AG20443 (cell line): ENCODE measurements at places on chromosomes 6 and 20.

- no peak for DNase-seq
Measured at GRCh38 chr6:6962699-6963098, 145.1 kb upstream of the RREB1 start.

DNA sequence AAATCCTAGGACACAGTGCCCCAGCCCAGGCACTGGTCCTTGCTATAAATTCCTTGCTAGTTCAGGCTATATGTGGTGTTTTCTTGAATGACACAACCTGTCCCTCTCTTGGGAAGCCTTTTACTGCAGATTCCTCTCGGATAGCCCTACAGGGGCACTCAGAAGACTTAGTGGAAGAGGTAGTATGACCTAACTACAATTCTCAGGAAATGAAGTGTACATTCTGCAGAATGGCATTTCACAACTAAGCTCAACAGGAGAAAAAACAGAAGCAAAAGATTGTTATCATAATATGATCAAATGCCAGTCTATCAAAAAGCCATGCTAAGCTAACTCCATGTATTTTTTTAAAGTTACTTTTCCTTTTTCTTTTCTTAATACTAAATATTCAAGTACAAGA, 66.3 kb upstream of the FBXL4 start:
- no peak for DNase-seq

DNA sequence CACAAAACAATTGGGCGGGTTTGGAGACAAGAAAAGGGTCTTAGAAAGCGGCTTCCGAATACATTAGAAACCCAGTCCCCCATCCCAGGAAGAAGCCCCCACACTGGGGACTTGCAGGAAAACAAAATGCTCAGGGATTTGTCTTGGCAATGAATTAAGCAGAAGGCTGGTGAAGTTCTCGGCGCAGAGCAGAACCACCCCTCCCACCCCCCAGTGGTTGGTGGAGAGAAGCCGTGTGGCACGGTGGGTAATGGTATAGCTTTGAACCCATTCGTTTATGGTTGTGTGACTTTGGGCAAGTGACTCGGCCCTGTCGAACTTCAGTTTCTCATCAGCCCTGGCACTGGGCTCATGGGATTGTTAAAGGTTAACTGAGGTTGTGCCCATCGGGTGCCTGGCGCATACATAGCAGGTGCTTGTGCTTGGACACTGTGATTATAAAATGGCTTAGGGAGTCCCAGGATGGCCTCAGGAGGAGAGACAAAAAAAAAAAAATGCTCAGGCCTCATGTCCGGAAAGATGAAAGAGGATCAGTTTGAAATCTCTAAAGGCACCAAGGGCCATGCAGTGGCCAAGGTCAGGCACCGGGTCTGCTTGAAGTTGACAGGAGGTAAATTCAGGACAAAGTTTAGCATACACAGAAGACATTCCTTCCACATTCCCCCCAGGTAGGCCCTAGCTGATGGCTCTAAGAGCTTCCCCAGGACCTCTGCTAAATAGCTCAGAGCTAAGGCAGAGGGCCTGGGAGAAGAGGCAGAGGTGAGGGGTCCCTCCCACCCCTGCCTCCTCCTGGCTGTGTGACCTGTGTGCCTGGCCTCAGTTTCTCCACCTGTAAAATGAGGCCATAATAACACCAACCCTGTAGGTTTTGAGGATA, 120.1 kb upstream of the PTPN1 start:
- DNase-seq: no peak

- DNase-seq: no peak
Measured at GRCh38 chr20:11247046-11248010, 573.5 kb upstream of the JAG1 start.

DNA sequence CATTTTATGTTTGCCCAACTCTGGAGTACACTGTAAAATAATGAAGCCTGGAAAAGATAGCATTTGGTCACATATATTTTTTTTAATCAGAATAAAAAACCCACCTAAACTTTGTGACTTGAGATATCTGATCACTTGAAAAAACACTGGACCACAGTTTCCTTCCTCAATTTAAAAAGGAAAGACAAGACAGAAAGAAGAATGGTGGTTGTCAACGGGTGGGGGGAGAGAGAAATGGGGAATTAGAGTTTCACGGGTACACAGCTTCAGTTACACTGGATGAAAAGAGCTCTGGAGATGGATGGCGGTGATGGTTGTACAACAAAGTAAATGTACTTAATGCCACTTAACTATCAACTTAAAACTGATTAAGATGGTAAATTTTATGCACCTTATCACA, 14.7 kb upstream of the DST start:
- DNase-seq: no peak

GRCh38 chr6:130026859-130027258, 8.5 kb downstream of the L3MBTL3 start:
- DNase-seq: no peak

DNA sequence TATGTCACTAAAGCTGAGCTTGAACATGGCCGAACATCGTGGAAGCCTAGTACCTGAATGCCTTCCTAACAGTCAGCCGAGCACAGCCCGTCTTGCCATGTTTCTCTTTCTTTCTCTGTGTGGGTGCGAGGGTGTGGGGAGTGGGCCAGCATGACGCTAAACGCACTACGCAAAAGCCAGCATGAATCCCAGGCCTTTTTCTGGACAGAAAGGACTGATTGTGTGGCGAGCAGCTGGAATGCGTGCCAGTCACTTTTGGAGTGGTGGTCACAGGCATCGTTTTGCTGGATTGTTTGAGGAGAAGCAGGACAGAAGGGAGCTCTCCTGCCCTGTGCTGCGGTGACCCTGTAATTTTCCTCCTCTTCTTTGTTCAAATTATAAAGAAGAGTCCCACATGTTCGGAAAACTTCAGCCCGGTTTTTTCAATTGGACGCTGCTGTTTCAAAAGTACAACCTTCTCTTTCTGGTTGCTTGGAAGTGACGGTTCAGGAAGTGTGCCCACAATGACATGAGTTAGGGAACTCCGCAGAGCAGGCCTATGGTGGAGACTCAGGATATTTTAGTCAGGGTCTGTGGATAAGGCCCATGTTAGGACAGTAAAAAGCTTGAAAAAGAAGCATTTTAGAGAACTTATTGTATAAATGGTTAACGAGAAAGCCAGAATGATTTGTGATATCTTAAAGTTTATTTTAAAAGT, 54.3 kb downstream of the PDE7B start:
- no peak for DNase-seq

- DNase-seq: peak; percentile 18
Measured at GRCh38 chr20:13638162-13638495, 603 bp downstream of the TASP1 start.

DNA sequence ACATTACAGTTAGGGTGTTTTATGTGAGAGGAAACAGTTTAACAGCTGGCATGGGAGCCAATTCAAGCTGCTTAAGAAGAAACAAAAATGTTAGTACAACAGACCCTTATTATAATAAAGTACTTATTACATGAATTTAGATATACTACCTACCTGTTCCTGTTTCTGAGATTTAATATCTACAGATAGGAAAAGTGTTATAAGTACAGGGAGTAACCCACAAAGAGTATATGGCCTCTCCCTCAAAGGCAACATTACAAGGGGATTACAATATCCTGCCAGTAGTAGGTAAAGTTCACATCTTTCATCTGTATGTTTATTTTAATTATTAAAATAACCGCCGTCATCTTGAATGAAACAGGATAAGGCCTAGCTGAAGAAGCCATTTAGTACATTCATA, 1.8 kb upstream of the ME1 start:
- no peak for DNase-seq

DNA sequence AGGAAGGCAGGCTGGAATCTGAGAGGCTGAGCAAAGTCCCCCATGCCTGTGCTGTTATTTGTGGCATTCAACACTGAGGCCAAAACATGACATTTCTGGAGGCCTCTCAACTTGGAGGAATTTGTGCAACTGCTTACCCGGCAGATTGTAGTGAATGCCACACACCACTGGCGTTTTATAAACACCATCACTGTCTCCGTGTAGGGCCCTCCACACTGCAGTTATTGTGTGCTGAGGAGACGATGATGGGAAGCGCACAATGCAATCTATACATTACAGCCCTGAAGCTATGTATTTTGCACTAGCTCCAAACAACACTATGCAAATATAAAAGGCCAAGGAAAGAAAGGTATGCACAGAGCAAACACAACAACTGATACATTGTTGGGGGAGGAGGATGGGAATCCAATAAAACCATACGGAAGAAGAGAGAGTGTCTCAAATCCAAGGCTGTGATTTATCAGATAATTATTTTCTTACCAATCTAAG, 106.5 kb downstream of the SMLR1 start:
- DNase-seq: peak; percentile 75

GRCh38 chr6:30721198-30722024, 1.3 kb downstream of the TUBB start:
- DNase-seq: peak; percentile 92

- DNase-seq: no peak
Measured at GRCh38 chr6:20350215-20350614, 51.5 kb upstream of the E2F3 start.

DNA sequence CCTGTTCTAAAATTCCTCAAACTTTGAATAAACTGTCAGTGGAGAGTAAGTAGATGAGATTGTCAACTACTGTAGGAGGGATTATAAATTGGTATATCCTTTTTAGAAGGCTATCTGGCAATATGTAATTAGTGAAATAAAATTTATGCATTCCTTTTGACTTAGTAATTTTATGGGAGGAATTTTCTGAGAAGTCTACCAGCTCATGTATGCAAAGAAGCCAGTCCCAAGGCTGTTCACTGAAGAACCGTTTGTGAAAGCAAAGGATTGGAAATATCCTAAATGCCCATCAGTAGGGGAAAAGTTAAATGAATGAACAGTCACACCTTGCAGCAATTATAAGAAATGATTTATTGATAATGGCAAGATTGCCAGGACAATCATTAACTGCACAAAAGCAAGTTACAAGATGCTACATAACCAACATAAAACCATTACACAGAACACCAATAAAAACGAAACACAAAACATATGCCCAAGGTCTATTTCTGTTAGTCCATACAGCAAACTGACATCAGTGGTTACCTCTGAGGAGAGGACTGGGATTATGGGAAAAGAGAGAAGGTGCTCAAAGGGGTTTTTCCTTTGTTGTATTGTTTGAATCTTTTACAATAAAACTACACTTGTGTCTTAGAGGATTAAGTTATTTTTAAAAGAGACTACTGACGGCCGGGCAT, 4.6 kb upstream of the DSTN start:
- DNase-seq: no peak

DNA sequence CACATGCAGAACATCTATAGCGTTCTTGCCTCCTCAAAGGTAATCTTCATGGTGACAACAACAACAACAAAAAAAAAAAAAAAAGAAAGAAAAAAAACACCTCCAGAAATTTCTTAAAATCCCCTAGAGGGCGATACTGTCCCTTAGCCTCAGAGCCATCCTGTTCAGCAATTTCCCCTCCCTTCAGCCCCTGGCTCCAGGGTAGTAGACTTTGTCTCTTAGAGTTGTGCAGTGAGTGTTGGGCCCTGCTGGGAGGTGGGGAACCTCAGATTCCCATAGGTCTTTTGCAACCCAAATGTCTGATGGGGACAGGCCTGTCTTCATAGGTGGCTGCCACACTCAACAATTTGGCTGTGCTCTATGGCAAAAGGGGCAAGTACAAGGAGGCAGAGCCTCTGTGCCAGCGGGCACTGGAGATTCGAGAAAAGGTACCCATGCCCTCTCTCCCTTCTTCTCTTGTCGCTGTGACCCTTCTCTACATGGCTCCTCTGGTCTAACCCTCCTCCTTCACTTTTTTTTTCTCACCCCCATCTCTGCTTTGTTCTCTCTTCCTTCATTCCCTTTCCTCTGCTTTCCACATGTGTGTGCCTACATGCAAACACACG, 6.0 kb upstream of the PTK7 start:
- DNase-seq: peak; percentile 80

- DNase-seq: no peak
Measured at GRCh38 chr6:148758492-148758891, 11.7 kb downstream of the UST start.

DNA sequence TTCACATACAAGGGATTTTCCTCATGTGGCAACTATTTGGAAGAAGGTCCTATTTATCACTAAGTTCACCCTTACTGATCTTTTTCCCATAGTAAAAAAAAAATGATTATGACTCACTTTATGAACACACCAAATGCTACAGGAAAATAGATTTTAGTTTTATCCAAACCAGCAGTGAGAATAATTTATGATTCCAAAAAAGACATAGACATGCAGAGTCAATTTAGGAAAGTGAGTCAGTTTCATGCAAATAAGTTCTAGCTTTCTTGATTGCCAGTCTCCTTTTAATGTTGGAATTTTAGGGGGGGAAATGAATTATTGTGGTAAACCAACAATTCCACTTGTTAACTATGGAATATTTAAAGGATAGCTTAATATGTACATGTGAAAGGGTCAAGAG, 64.0 kb upstream of the RNF146 start:
- DNase-seq: no peak

GRCh38 chr20:3046677-3047462, 1.0 kb downstream of the MRPS26 start:
- DNase-seq: no peak

DNA sequence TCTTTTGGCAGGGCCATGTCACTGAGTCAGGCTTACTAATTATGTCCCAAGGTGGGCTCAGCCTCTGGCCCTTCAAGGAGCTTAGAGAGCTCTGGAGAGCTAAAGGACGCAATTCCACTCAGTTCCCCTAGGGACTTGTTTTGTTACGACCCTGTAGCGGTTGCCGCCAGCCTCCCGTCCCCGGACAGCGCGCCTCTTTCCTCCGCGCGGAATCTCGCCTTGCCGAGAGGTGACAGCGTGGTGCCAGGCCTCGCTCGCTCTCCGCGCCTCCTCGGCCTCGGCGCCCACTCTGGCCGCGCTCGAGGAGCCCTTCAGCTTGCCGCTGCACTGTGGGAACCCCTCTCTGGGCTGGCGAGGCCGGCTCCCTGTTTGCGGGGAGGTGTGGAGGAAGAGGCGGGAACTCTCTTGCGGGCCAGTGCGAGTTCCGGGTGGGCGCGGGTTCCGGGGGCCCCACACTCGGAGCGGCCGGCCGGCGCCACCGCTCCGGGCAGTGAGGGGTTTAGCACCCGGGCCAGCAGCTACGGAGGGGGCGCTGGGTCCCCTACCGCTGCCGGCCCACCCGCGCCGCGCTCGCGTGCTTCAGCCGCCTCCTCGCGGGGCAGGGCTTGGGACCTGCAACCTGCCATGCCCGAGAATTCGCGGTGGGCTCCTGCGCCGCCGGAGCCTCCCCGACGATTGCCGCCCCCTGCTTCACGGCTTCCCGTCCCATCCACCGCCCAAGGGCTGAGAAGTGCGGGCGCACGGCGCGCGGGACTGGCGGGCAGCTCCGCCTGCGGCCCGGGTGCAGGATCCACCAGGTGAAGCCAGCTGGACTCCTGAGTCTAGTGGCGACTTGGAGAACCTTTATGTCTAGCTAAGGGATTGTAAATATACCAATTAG, 9.9 kb upstream of the ZNF311 start:
- peak; percentile 12 for DNase-seq

DNA sequence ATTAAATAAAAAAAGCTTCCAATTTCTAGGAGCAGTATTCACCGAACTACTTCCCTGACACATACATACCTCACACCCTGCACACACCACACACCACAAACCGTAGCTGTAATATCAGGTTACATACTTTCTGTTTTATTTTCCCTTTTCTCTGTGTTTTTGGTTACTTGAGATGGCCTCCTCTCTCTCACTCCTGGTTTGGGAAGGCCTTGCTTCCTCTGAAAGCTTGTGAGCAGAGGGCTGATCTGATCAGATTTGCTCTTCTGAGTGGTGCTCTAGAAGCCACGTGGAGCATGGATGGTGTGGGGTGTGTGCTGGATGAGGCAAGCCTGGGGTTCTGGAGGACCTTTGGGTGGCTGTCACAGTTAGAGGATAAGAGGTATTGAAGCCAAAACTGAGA, 20.9 kb downstream of the UTRN start:
- no peak for DNase-seq
